ENCODE measurements at places on chromosomes 2 and 18.
A peak's percentile ranks its signal among the peaks of the same experiment; 100 is the strongest.

DNA sequence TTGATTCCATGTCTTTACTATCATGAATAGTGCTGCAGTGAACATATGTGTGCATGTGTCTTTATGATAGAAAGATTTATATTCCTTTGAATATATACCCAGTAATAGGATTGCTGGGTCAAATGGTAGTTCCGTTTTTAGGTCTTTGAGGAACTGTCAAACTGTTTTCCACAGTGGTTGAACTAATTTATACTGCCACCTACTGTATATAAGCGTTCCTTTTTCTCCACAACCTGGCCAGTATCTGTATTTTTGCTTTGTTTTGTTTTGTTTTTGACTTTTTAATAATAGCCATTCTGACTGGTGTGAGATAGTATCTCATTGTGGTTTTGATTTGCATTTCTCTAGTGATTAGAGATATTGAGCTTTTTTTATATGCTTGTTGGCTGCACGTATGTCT, 641.6 kb downstream of the SUCLG1 start:
- DNase-seq, result peak; percentile 9

GRCh38 chr2:20737505-20737904, 70.6 kb downstream of the GDF7 start:
- DNase-seq, result no peak

DNA sequence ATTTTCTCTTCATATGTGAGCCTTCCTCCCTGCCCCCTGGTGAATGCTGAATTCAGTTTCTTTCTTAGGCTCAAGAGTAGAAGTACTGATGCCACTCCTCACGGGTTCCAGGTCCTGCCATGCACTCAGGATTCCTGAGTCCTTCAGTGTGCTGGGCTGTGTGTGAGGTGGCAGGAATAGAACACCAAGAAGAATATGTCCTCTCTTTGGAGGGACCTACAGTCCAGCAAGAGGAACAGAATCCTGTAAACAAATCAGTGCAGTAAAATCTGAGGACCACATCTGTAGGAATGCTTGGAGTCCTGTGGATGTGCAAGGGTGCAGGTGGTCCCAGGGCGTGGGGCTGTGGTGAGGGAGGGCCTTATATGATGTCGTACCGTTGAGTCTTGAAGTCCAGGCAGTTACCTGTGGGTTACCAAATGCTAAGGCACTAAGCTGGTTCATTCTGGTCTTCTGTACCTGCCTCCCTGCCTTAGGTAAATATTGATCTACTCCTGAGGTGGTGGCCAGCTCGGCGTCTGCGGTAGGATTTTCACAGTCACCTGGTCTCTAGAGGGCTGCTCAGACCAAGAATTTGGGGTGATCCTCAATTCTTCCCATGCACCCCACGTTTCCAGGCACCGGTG, 5.5 kb downstream of the ASAP2 start:
- DNase-seq, result no peak

DNA sequence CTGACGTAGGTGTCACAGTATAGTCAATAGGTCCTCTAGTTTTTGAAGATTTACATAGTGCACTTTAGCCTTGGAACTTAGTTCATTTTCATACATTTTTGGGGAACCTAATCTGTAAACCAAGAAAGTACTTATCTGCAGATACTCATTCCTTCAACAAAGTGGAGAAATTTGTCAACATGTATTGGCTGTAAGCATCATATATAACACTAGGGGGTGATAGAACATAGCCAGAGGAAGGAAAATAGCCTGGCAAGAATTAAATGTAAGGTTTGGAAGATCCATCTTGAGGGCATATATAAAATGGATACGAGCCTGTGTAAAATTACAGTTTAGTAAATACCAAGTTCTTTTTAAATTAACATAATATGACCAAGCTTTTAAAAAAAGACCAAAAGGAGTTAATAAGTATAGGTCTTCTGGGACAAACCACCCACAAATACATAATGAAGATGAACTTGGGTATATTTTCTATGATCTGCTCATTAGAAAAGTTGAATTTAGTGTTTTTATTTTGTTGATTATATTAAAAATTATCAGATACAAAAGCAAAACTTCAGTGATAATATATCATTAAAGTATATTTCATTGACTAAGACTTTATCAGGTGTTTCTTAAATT, 18.2 kb downstream of the RPL37A start:
- DNase-seq, result peak; percentile 22

GRCh38 chr2:48749291-48750127, 6.0 kb downstream of the LHCGR start:
- no peak for DNase-seq

DNA sequence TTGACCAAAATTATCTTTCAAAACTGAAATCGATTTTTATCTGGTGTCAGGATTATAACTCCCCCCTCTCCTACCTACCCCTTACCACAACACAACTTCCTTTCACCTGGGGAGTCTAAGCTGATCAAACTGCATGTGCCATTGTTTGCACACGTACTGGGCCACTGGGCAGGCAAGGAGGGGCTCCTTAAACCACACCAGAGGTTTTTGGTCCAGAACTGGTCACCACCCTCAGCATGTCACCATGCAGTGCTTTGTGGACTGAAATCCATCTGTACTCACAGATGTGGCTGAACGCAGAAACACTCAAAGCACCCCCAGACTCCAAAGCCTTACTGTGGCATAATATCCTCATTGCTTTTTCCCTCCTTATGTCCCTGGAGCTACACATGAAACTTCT, 13.9 kb upstream of the ARHGAP25 start:
- no peak for DNase-seq

DNA sequence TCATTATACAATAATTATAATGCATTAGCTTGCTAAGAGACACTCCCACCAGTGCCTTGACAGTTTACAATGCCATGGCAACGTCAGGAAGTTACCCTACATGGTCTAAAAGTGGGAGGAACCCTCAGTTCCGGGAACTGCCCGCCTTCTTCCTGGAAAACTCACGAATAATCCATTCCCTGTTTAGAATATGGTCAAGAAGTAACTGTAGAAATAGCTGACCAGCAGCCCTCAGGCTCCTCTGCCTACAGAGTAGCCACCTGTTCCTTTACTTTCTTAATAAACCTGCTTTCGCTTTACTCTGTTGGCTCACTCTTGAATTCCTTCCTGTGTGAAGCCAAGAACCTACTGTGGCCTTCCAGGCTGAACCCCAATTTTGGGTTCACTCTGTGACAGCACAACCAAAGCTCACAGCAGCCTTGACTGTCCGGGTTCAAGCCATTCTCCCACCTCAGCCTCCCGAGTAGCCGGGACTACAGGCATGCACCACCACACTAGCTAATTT, 20.0 kb upstream of the PTPN2 start:
- no peak for DNase-seq

- no peak for DNase-seq
Measured at GRCh38 chr2:2738276-2738675, 407.2 kb upstream of the MYT1L start.

DNA sequence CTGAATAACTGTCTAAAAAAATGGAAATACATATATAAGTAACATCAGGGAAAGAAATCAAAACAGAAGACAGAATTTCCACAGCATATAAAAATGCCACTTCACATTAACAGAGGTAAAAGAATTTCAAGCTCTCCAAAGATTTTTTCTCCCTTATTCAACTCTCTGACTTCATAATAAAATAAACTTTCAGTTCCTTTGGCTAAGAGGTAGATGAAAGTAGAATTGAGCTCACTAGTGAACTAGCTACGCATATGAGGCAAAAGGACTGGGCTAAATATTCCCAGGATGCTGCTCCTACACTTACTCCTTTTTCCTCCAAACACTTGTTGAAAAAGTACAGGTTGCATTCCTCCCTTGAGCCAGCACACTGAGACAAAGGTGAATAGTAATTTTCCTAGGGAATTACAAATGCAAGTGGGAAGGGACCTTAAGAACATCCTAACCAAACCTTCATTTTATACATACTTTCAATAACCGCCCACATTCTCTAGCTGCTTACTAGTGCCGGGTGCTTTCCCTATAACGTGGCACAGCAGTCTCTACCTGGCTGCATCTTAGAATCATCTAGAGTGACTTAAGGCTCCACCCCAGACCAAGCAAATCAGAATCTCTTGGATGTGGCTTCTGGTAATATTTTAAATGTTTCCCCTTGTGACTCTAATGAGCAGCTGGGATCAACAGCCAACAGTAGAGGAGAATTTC, 136.6 kb downstream of the MTCL1 start:
- DNase-seq, result no peak

DNA sequence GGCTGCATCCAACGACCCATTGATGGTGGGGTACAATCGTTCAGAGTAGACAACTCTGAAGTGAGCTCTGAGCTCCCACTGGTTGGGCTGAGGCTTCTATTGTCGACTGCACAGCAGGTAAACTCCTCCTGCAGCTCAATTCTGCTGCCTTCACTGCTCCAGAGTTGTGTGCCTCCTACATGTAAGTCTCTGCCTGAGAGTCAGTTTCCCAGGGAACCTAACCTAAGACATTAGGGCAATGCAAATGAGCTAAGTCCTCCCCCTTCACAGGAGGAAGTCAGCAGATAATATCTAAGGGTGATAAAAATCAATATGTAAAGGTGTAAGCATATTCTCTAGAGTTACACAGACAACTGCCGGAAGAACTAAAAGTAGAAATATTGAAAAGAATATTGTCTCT, 22.5 kb upstream of the ACYP2 start:
- DNase-seq, result no peak

- no peak for DNase-seq
Measured at GRCh38 chr2:237501892-237502513, 15.0 kb downstream of the MLPH start.

GRCh38 chr2:67993329-67993728, 69.5 kb downstream of the C1D start:
- DNase-seq, result no peak

DNA sequence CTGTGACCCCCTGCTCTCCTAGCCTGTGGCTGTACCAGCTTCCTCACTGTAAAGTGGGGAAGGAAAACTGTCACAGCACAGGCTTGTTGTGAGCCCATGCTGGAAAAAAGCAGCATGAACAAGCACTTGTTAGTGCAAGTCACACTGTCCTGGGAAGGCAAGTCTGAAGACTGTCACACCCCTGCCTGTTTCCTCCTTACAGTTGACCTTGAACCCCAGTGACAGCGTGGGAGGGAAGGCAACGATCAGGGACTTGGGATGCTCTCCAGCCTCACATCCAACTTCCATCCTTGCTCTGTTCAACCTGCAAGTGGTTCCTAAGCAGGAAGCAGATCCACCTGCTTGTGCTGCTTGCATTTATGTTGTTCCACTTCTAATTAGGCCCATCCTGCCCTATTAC, 311.3 kb upstream of the KLHL29 start:
- DNase-seq, result no peak

GRCh38 chr2:220273082-220273481, 645.7 kb downstream of the SLC4A3 start:
- DNase-seq, result no peak

- DNase-seq, result no peak
Measured at GRCh38 chr2:104388296-104388695, 465.6 kb upstream of the POU3F3 start.

DNA sequence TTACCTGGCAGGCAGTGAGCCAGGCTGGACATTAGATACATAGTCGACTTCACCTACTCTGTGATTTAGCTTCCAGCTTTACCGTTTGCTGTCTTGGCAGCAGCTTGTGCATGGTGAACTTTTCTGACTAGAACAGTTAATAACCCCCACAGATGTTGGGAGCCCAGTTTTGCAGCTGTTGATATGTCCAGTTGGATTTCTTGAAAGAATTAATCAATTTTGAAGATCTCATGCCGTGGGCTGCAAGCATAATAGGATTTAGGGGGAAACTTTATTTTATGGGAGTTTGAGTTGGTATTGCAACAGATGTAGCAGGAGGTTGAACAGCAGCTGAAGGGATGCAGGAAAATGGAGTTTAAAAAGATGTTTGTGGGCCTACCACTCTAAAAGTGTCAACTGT, 13.8 kb downstream of the MYO1B start:
- no peak for DNase-seq

DNA sequence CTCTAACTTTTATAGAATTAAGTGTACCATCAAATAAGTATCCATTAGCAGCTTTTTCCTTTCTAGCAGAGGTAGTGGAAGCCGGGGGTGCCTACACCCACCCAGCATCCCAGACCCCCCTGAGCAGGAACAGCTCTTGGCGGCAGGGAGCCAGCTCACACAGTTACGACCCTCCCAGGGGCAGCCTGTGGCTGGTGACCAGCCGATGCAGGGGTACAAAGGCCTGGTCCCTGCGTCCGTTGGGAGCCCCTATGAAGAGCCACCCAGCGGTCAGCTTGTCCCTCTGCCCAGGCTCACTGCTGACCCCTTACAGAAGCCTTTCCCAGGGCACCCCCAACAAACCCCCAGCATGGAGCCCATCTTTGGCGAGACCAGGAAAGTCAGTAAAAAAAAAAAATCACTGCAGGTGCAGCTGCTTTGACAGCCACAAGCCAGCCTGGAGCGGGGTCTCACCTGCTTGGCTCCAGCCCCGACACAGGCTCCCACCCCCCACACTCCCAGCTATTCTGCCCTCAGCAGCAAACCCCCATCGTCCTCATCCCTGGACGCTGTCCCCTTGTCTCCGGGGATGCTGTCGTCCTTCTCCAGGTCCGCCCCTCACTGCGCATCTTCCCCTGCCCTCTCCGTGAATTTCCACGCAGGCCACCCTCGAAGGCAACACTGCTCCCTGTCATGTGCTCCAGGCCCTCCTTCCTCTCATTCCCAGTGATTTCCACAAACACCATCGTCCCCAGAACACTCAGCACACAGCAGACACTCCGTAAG, 43.1 kb downstream of the GPC1 start:
- DNase-seq, result no peak

GRCh38 chr18:78679613-78680260, 299.9 kb upstream of the SALL3 start:
- no peak for DNase-seq

DNA sequence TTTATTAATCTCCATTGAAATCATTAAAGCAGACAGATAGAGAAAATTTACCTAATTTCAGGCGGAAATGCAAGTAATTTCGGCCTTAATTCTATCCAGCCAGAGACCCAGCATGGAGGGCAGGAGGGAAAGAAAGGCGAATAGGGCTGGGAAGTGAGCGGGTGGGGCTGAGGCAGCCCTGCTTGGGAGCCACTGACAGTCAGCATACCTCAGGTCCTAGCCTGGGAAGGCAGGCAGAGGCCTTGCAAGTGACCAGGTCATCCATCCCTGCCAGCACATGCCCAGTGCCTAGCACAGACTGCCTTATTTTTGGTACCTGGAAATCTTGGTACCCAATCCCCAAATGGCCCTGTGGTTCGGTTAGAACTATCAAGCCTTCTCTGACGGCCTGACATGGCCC, 1.5 kb downstream of the GDF7 start:
- no peak for DNase-seq

- no peak for DNase-seq
Measured at GRCh38 chr18:78580835-78581339, 398.7 kb upstream of the SALL3 start.

GRCh38 chr2:2564300-2565078, 233.4 kb upstream of the MYT1L start:
- DNase-seq, result no peak

DNA sequence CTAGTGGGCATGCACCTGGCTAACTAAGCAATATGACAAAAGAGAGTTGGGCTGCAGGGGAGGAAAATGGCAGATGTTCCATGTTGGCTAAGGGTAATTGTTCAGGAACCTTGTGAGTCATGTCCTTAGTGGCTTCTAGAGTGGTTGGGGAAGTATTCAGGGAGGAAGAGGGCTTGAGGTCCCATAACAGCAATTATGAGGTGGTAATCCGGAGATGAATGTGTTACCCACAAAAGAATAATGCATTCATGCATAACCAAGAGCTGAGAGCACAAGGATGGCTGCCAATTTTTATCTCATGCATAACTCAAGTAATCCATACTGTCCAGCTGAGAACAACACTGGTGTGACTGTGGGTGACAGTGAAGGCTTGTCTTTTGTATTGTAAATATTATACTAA, 42.9 kb downstream of the TMEFF2 start:
- DNase-seq, result peak; percentile 86

- peak; percentile 52 for DNase-seq
Measured at GRCh38 chr18:49565612-49566011, 3.8 kb downstream of the LIPG start.
